Osteocyte (in vitro differentiated cells): ENCODE measurements at places on chromosomes 5 and 9. TPM values are rescaled to one million over a fixed set of nuclear protein-coding genes. Genes with fewer than 3 reads are reported as not detected.

SLC28A3 gene
- total RNA-seq: not detected in 2 replicates

FCN2 gene
- not detected in 2 replicates for total RNA-seq

SAPCD2 gene
- total RNA-seq: 3.1 and 3.4 TPM in 2 replicates

RMRP gene
- total RNA-seq: 14,337 and 15,426 TPM in 2 replicates

CCDC183 gene
- total RNA-seq: 0.89 and 0.94 TPM in 2 replicates

RNF180 gene
- 3.5 and 5.3 TPM in 2 replicates for total RNA-seq

FLT4 gene
- total RNA-seq: 0.51 TPM in 1 of 2 replicates, not detected in the other

GRCh38 chr5:81856948-81857928 lies 106.3 kb upstream of the SSBP2 start:
- peak; percentile 89 for DNase-seq

- DNase-seq: no peak
Observed at GRCh38 chr5:133936651-133937015, 31.8 kb downstream of the C5orf15 start.

- DNase-seq: no peak
Observed at GRCh38 chr5:150327139-150327538, 24.4 kb upstream of the ARSI start.

DNA sequence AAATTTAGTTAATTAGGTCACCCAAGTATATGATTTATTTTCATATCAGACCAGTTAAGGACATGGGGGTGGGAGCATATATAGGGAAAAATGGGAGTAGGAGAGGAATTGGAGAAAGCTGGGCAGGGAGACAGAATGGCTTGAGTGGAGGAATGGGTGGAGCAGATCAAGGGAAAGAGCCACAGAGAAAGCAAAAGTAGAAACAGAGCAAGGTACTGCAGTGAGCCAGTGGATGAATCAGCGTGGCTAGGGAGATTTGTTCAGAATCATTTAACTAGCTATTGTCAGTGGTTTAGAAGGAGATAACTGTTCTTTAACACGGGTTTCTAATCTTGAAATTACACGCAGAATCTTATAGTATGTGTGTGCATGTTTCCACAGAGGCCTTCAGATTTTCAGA lies 37.4 kb downstream of the SNX24 start:
- DNase-seq: no peak

- no peak for DNase-seq
Observed at GRCh38 chr9:98057138-98057799, 737 bp downstream of the NANS start.

GRCh38 chr5:136631186-136631585 lies 265.8 kb upstream of the TRPC7 start:
- DNase-seq: no peak

- no peak for DNase-seq
Observed at GRCh38 chr5:110475529-110475928, 250.9 kb downstream of the TMEM232 start.

DNA sequence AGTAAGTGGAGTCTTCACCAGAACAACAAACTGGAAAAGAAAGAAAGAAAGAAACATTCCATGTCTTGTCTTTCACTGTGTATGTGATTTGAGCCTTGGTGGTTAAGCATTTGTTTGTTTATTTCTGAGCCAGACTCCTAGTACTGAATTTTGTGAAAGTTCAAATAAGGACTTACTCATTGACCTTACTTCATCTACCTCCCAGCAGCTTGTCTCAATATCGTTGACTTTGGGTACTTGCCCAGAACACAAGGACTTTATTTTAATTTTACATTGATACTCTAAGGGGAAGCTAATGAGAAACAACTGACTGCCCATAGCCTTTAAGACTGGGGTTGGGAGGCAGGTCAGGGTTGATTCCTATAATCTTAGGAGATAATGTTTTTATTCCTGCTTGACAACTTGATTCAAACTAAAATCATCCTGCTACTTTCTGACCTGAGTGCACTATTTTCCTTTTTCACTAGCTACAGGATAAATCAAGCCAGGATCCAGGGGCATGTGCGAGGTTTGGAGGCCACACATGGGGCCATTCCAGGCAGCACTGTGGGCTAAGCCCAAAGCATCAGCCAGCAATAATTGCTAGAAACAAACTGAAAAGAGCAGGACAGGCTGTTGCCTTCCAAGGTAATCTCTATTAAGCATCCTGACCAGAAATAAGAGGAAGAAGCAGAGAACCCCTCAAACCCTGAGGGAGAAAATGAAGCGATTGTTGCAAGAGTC lies 138.9 kb upstream of the RUSC2 start:
- no peak for DNase-seq

- DNase-seq: no peak
Observed at GRCh38 chr9:105355781-105356180, 92.1 kb upstream of the FSD1L start.

GRCh38 chr9:134632329-134632728 lies 9.3 kb upstream of the COL5A1 start:
- no peak for DNase-seq

DNA sequence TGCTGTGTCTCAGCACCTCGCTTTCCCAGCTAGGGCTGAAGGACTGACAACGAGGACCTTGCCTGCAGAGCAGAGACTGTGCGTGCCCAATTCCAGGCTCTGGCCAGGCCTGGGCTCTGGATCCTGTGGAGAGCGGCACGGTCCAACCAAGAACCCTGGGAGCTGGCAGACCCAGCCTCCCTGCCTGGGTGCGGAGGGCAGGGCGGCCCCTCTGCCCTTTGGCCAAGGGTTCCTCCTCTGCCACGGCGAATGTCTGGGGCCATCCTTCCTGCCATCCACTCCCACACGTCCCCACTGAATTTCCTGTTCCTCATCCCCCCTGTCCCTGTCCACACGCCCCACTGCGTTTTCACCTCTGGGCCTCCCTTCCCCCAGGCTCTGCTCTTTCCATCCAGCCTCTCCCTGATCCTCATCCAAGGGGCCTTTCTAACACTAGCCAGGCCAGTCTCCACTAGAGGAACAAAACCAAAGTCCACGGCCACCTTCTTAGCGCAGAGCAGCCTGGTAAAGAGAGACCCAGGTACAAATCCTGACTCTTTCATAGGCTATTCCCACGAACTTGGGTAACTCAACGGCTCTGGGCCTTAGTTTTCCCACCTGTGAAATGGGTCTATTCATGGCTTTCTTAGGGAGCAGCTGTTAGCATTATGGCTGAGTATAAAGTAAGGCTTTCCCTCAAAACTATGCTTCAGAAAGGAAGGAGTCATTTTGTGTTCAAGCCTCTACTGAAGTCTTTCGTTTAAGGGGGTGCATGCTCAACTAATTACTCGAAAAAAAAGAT lies 95.5 kb upstream of the PHYKPL start:
- no peak for DNase-seq

DNA sequence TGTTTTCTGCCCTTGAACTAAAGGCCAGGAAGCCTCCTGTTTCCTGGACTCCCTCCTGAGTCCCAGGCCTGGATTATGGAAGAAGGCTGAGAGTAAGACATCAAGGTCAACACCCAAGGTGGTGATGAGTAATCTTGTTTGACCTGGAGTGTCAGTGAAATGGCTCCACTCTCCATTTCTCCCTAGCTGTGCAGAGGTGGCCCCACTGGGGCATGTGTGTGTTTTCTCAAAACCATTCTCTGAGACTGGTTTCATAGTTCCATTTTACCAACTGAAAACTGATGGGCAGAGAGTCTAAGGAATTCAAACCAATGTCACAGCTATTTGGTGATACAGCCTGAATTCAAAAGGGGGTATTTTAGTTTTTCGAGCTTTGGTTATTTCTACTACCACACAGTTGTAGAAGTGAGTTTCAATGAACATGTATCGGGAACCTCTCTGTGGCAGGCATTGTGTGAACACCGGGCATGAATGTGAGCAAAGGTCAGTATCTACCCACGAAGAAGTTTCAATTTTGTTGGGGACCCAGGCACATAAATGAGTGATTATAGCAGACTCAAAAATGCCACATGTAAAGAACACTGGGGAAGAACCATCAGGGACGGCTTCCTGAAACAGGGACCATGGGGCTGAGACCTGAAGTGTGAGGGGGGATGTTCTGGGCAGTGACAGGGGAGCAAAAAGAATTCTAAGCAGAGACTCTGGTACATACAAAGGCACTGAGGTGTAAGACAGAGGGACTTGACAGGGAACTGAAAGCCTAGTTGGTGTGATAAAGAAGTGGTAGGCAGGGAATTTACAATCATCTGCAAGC lies 269.6 kb upstream of the KLF4 start:
- no peak for DNase-seq

DNA sequence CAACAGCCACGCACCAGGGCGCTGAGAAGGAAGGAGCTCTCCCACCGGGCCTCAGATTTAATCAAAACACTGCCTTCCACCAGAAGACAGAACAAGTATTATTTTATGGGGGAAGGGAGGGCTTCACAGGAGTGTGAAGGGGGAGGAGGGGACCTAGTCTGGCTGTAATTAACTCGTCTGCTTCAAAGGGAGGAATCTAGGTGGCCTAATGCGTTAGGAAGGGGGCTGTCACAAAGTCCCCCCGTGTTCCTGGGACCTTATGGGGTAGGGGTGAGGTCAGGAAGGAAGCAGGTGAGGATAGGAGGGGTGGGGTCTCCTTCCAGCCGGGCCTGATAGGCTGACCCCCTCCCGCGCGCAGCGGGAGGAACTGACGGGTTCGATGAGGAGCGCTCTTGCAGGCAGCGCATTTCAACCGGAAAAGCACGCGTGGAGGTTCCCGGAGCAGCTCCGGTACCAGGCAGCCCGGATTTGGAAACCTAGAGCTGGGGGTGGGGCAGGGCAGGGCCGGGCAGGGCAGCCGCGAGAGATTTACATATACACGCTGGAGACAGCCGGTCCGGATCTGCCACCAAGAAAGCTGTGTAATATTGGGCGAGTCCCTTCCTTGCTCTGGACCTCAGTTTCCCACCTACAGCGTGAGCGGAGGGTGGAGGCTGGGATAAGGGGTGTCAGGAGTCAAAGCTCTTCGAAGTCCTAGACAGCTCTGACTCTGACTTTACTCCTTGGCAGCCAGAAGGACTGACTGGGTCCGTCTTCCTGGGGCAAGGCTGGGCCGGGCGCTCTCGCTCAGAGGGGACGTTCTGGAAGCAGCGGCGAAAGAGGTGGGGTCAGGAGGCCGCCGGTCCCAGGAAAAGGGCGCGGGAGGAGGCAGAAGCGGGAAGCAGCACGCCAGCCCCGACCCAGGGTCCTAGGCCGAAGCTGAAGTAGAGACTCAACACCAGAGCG lies 1.8 kb downstream of the SHB start:
- DNase-seq: no peak

DNA sequence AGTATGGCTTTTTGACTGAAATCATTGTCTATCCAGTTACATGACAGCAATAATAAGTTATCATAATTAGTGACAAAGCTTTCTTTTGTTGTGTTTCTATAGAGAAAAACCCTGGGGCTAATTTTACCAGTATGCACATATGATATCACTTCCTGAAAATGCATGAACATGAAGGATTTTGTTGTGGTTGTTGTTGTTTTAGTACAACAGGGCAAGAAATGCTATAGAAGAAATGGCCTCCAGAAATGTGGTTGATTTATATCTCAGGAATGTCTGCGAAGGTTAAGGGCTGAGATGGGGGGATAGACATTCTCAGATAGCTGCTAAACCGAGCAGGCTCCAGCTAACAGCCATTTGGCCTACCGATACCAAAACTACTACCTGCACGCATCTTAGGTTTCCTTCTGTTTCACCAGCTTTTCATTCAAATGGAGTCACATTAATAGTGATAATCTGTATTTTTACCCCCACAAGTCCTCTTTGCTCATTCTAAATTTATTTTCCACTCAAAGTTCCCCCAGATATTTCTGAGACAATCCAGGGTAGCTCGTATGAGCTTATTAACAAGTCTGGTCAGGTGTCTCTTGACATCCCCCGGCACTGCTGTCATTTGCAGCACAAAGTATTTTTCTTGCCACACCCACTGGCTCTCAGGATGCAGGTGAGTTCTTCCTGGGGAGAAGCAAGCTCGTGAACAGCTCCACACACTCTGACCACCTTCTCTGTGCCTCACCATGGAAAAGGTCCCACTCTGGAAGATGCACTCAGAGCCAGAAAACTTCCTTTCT lies 232.4 kb upstream of the GAS1 start:
- no peak for DNase-seq

GRCh38 chr9:19101203-19101602 lies 1.5 kb downstream of the HAUS6 start:
- no peak for DNase-seq

- DNase-seq: no peak
Observed at GRCh38 chr5:31901807-31902530, 263.0 kb downstream of the PDZD2 start.

DNA sequence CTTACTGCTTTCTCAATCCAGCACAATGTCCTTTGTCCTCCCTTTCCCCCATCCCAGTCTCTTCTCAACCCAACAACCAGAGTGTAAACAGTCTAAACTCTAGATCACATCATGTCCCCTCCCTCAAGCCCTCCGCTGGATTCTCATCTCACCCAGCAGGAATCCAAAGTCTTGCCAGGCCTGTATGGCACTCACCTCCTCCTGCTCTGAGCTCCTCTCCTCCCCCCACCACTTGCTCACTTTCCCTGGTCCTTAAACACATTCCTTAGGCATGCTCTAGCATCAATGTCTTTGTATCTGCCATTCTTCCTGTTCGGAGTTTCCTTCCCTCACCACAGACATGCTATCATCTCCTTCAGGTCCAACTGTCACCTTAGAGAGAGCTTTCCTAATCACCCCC lies 78.8 kb downstream of the NIPSNAP3B start:
- no peak for DNase-seq

DNA sequence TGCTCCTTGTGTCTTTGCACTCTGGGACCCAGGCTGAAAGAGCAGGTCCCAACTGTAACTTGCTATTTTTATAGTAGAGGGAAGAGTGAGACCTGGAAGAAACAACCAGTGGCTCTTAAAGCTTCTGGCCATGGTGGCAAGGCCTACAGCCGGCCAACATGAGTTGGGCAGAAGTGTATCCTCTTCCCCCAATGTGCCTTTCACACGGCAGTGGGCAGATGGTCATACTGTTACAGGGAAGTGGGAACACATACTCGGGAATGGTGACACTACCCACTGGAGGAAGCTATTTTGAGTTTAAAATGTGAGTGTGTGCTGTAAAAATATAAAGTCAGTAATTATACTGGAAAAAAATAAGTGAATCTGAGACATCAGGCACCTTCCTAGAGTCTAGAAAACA lies 116.0 kb downstream of the MVB12B start:
- DNase-seq: no peak

DNA sequence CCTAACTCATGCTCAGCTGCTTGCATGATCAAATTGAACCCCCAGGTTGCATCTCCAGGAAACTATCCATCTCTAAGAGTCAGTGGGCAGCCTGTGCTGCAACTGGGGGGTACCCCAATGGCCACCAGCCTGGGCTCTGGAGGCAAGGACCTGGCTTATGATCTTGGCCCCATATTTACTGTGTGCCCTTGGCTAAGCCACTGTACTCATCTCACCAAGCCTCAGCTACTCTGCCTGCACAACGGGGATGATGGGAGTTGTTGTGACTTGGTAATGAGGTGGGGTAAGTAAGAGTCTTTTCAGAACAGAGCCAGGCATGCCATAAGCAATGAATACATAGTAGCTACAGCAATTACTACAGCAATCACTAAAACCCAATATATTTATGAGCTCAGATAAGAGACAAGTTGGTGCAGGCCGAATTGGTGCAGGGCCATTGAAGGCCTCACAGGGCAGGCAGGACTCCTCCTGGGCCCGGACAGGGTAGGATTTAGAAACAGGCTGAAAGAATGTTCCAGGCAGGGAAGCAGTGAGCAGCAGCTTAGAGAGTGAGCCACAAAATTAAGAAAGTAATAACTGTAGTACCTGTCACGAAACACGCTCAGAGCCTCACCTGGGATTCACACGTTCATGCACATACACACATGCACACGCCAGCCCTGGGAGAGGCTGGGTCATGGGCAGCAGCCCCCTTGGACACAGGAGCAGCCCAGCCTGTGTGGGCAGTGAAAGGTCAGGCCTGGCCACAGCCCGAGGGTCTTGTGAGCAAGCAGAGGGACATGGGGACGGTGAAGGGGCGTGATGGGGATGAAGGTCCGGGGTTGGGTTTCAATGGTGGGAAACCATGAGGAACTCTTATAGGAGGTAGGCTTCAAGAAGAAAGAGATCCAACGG lies 74.1 kb downstream of the PAX5 start:
- DNase-seq: no peak
